Activated CD4-positive, alpha-beta T cell treated with anti-CD3 and anti-CD28 coated beads, Interleukin-2, Interleukin-4, amounts not matched to agents 100 ng/mL and 50 ng/mL, durations not matched to agents 16 hours and 8 hours (primary cell): ENCODE measurements at places on chromosomes 6 and 20.
A peak's percentile ranks its signal among the peaks of the same experiment; 100 is the strongest.

- no peak for DNase-seq
Measured at GRCh38 chr6:52015953-52016352, 71.5 kb downstream of the PKHD1 start.

GRCh38 chr6:40587240-40588069 is at the start of gene LRFN2:
Gene LRFN2 (minus strand): TSS chr6:40587364.
- DNase-seq, result peak; percentile 66

GRCh38 chr6:169365567-169366257 is 112.1 kb upstream of the THBS2 start:
- no peak for DNase-seq

DNA sequence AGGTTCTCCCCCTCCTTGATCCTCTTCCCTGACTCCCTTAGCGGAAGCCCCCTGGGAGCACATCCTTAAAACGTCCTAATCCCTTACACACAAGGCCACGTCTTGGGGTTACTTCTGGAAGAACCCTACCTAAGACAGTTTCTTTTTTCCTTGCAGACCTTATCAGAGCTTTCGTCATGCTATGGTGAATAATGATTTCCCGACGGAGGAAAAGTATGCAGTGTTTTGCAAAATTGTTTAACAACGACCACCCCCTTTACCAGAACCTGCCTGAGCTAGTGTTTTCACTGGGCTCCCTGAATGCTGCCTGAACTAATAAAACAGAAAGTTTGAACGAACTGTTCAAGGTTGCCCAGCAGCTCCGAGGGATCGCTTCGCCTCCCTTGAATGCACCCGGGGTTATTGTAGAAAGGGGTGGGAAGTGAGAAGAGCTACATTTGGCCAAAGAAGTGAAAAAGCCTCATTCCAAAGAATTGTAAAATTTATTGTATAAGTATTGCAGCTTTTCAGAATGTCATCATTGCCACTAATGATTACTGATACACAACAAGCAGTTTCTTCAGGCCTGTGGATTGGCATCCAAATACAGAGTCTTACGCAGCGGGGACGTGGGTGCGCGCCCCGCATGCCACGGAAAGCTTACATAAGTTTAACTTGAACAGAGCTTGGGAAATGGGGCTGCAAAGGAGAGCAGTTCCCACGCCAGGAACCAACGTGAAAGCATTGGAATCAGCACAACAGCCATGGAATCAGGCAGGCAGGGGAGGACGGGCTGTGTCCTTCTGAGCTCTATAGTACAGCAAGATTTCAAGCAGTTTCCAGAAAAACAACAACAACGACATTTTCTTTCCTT is 27.9 kb upstream of the ZBP1 start:
- no peak for DNase-seq

GRCh38 chr20:45138561-45139300 is 14.5 kb upstream of the WFDC12 start:
- DNase-seq, result peak; percentile 80

GRCh38 chr6:167148021-167148420 is 9.8 kb downstream of the GPR31 start:
- DNase-seq, result no peak

DNA sequence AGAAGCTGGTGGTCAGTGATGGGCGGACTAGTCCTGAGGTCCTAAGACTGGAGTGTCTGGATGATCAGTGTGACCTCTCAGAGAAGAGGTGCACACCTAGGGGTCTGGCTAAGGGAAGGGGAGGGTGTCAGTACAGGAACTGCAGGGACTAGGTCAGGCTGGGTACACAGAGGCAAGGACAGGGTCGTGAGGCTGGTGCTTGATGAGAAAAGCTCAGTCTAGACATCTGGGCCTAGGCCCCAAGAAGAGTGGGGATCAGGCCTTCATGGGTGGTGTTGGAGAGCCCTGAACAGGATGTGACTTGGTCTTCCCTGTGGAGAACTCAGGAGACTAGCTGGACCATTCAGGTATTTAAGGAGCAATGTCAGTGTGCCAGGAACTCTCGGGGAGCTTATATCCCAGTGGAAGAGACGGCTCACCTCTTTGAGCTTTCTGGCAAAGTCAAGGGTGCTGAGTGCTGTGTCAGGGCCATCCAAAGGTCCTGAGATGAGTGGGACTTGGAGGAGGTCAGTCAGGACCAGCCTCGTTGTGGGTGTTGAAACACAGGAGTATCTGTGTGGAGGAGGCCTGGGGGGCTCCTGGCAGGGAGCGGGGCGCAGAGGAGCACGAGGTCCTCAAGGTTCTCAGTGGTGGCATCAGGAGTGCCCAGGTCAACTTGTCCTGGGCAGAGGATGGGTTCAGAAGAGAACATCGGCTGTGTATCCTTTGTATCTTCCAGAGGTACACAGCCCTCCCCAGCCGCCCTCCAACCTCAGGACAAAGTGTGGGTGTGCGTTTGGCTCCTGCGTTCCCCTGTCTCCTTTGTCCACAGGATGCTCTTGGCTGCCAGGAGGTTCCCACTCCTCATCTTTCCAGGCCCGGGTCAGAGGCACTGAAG is 13.3 kb upstream of the MYT1 start:
- no peak for DNase-seq

- DNase-seq, result no peak
Measured at GRCh38 chr20:14288341-14289330, 48.8 kb downstream of the FLRT3 start.

- DNase-seq, result no peak
Measured at GRCh38 chr6:12010635-12011275, 1.4 kb upstream of the HIVEP1 start.

DNA sequence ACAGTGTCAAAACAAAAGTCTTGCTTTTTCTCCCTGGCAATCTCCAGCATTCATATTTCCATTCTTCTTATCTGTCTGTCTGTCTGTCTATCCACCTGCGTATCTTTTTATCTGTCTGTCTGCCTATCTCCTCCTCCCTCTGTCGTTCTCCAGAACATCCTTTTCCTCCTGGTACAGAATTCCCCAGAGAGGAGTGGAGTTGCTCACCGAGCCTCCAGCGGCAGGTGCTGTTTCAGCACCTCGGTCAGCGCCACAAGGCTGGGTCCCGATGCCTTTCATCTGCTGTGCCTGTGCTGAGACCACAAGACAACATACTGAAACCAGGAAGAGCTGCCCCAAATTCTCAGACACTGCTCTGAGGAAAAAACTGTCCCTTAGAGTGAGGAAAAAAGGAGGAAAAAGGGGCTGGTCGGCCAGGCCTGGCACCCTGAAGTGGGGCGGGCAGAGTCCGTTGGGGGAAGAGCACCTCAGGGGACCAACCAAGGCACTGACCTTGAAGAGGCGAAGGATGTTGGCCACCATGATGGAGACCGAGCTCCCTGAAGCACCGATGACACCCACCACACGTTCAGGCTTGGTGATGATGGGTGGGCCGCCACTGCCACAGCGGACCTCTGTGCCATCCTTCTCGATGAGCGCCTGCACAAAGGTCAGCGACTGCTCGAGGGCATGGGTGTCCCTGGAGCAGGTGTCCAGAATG is 13.3 kb downstream of the GRM4 start:
- no peak for DNase-seq

- no peak for DNase-seq
Measured at GRCh38 chr6:2911171-2911570, 8.1 kb upstream of the SERPINB9 start.

DNA sequence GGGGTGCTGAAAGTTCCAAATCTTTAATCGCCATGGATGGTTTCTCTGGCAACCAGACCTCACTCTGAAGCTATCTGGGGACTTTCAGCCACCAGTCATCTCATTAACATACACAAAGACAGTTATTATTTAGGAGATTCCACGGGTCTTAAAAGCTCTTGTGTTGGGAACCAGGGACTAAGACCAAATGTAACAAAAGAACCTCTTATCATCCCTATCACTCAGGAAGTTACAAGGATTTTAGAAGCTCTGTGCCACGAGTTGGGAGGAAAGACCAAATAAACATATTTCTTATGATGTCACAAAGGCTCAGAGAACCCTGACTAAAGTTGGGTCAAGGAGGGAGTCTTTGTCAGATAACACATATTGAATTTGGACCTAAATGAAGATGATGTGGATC is 17.7 kb downstream of the GPX6 start:
- no peak for DNase-seq

DNA sequence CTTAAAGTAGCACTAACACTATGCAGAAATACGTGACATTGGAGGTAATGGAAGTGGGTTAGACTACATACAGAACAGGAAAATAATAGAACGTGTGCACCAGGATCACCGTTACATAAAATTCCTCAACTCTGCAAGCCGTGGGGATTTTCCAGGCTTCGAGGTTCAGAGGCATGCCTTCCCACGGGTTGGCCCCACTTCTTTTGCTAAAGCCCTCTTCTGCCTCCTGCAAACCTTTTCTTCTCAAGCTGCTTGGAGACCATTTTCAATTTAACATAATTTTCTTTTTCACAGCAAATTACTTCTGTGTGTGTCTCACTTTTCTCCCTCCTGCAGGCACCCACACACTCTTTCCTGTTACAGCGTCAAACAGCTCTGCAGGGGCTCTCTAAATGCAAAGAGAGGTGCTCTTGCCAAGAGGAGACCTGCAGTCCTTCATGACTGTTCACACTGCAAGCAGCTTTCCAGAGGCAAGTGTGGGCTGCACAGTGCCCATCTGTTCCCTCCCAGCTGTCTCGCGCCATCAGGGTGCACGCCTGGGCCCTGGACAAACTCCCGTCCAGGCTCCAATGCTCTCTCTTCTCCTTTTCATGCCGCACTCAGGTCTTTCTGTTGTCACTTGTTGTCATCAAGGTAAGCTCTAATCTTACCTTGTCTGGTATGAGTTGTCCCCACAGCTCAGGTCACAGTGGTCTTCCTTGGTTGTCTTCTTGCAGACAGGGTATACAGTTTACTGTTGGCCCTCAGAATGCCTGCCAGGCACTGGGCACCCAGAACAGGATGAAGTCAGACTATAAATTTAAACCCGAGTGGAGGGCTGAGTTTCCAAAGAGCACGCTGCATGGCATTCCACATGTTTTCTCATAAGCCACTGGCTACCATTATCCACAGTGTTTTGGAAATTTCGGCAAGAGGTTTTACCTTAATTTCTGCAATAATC is 164.8 kb upstream of the GGTLC1 start:
- DNase-seq, result no peak

- DNase-seq, result no peak
Measured at GRCh38 chr6:157223021-157223430, 100.3 kb downstream of the TMEM242 start.

GRCh38 chr6:144543006-144543871 is 258.1 kb downstream of the UTRN start:
- peak; percentile 30 for DNase-seq

DNA sequence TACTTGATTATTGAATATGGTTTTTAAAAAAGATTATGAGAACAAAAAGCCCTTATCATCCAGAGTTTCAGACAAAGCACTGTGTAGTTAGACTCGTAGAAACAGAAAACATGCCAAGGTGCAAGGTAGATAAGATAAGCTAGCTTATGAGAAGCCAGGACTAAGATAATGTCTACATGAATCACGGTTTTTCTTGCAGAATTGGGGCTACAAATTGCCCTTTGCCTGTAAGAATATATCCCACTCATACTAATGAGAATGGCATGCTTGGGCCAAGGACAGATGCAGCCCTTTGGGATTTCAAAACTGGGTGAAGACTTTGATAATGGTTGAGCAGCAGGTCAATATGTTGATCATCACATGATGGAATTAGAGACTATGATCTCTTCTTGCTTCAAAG is 165.3 kb upstream of the PREP start:
- no peak for DNase-seq

GRCh38 chr6:127496471-127496870 is 22.7 kb downstream of the MTCL3 start:
- DNase-seq, result no peak

DNA sequence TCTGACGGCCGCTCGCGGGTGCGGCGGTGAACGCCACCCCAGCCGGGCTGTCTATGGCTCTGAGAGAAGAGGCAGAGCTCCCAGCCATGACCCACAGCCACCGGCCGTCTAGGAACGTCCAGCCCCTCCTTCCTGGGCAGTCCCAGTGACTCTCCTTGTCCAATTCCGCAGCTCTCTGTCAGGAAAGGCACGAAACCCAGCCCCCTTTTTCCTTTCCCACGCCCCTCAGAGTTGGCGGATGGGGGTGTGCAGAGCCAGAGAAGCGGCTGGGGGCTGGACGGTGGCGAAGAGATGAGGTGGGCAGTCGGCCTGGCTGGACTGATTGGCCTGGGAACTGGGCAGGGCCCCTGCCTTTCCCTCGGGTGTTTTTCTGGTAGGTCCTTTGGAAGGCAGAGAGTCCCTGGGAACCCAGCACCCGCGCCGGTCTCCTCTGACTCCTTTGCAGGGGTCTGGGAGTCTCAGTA is 1.5 kb downstream of the EBF4 start:
- DNase-seq, result no peak

GRCh38 chr20:14716351-14716801 is 379.0 kb upstream of the FLRT3 start:
- DNase-seq, result no peak

- DNase-seq, result no peak
Measured at GRCh38 chr6:44679438-44680201, 292.1 kb downstream of the CDC5L start.

- no peak for DNase-seq
Measured at GRCh38 chr6:88763160-88763559, 200.3 kb downstream of the RNGTT start.

- peak; percentile 85 for DNase-seq
Measured at GRCh38 chr20:34825530-34826362, at the start of gene NCOA6. Gene NCOA6 (minus strand): TSS chr20:34825651. CDS start chr20:34782355, 43,296 bp downstream.

DNA sequence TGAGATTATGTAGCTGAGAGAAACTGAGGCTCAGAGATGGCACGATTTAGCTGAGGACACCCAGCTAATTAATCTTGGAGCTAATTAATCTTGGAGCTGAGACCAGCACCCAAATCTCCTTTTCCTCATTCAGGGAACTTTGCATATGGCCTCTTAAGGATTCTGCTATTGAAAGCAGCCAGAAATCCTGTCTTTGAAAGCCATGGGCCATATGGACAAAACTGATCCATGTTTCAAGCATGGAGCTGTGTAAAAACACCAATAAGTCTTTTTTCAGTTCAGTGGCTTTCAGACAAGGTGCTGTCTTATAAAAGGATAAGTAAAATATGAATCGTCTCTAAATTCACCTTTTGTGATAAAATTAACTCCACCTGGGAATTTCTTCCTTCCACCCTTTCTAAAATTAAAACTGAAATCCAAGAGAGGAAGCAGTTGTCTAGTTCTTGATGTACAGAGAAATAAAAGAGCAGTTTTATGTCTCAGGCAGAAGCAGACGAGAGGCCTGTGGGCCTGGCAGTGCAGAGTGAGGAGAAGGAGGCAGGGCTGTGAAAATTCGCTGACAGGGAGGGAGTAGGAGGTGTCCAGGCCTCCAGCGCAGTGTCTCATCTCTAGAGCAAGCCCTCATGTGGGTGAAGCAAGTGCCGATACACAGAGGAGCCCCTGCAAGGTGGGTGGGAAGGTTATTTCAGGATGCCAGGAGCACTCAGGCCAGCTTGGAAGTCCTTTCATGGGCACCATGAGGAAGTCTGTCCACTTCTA is 266.9 kb downstream of the UST start:
- DNase-seq, result no peak
